ENCODE measurements at places on chromosomes 3 and 15.

GRCh38 chr3:53630547-53630946 lies 136.1 kb downstream of the CACNA1D start:
- peaks cover 42% of the 10 kb centered on the region for H3K27me3 ChIP-seq
- no peak overlapping the region for H3K4me3 ChIP-seq
- no peaks in the 10 kb centered on the region for H3K4me1 ChIP-seq
- no peaks in the 10 kb centered on the region for H3K36me3 ChIP-seq
- no peak for DNase-seq

GRCh38 chr15:69531665-69532027 lies 79.0 kb downstream of the RPLP1 start:
- no peaks in the 10 kb centered on the region for H3K36me3 ChIP-seq
- no peaks in the 10 kb centered on the region for H3K4me1 ChIP-seq
- peaks cover 21% of the 10 kb centered on the region for H3K27me3 ChIP-seq
- no peak for DNase-seq
- H3K27ac ChIP-seq, result no peak overlapping the region
- H3K4me3 ChIP-seq, result no peak overlapping the region

GRCh38 chr3:27666272-27666671 lies 55.9 kb downstream of the EOMES start:
- H3K36me3 ChIP-seq, result no peaks in the 10 kb centered on the region
- peaks cover 16% of the 10 kb centered on the region for H3K4me1 ChIP-seq

DNA sequence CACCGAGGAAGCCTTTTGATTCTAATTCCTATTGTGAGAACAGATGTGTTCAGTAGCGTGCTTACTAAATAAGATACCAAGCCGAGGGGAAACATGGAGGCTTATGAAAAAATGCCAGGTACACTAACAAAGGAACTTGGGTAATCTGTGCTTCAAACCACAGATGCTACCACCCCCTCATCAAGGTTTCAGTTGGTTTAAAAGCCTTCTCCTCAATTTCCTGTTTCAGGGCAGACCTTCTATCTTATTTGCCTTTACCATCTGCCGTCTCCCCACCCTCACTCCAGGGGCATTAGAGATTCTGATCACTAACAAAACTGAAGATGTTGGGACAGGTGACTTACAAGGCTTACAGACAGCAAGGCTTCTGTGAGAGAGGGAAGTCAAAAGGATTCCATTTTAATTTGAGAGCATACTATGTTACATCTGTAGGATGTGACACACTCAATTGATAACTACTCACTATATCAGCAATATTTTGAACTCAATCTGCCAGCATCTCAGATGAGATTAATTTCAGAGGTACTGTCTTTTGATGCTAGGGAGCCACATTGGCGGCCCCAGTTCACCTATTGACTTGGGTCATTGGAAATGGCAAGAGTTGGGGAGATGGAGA lies 60.6 kb upstream of the PLCL2 start:
- peak overlapping the region; percentile 32 for H3K4me3 ChIP-seq
- H3K27ac ChIP-seq, result no peak overlapping the region
- no peaks in the 10 kb centered on the region for H3K27me3 ChIP-seq
- no peak for DNase-seq
- peaks cover 1% of the 10 kb centered on the region for H3K36me3 ChIP-seq
- H3K4me1 ChIP-seq, result peaks cover 21% of the 10 kb centered on the region

GRCh38 chr3:160150525-160150924 lies 74.7 kb upstream of the C3orf80 start:
- H3K4me1 ChIP-seq, result no peaks in the 10 kb centered on the region
- no peak overlapping the region for H3K4me3 ChIP-seq
- H3K27me3 ChIP-seq, result peaks cover 8% of the 10 kb centered on the region
- DNase-seq, result no peak

Measured in stimulated activated naive B cell treated with anti-CD40 and anti-IgM and Interleukin-4, amounts not matched to agents 10 μg/mL and 1 μg/mL and 100 μg/mL, for 72 hours (primary cell).